ENCODE measurements at places on chromosomes 4 and X. TPM values are rescaled to one million over a fixed set of nuclear protein-coding genes. Genes with fewer than 3 reads are reported as not detected.

The GPC4 gene
- total RNA-seq, result 55.5 TPM

DNA sequence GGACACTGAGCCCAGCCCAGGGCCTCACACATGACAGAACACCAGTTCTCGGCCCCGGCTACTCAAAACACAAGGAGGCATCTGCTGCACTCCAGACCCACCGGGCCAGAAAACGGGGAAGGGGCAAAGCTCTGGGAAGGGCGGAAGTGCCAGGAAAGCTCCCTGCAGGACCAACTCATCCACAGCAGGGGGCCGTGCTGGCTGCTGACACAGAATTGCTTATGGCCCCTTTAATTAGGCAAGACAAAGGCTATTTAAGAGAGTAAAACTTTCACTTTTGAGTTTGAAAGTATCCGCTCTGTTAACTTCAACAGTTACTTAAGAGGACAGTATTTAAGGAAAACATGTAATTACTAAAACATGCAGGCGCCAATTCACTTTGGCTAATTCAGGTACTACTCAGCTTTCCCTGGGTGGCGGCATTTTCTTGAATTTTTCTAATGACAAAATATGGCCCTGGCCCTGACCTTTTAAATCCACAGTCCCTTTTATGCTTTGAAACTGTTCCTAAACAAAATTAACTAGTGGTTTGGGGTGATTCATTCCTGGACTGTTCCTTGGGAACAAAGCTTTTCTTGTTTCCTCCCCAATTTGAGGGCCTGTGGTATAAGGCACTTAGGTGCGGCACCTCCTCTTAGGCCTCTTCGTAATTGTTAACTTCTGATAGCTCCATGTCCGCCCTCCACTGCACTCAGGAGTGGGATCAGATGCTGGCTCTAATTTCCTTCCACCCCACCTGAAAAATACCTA, 40.4 kb downstream of the NSG1 start:
- no peak for DNase-seq

GRCh38 chr4:184328022-184328736, 110.5 kb upstream of the ENPP6 start:
- no peak for DNase-seq

- DNase-seq, result peak; percentile 98
Observed at GRCh38 chr4:54064317-54065111, at the start of gene CHIC2. CHIC2 (minus strand) TSS chr4:54064605; CDS start chr4:54064300, 305 bp downstream.

The ARR3 gene
- total RNA-seq, result not detected

DNA sequence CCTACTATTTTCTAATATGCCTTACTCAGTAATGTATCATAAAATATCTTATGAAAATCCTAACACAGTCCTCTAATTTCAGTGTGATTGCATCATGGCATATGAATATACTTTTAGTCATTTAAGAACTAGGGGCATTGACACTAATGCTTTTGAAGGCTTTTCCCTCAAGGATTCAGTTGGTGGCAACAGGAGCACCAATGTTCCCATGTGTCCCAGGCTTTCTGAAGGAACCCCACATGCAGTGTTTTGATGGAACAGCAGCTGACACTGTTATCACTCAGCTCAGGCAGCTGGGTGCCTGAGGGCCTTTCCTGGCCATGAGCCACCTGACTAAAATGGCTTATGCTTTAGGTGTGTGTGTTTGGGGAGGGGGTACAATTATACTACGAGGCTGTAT, 348.3 kb downstream of the ARHGAP24 start:
- DNase-seq, result no peak

DNA sequence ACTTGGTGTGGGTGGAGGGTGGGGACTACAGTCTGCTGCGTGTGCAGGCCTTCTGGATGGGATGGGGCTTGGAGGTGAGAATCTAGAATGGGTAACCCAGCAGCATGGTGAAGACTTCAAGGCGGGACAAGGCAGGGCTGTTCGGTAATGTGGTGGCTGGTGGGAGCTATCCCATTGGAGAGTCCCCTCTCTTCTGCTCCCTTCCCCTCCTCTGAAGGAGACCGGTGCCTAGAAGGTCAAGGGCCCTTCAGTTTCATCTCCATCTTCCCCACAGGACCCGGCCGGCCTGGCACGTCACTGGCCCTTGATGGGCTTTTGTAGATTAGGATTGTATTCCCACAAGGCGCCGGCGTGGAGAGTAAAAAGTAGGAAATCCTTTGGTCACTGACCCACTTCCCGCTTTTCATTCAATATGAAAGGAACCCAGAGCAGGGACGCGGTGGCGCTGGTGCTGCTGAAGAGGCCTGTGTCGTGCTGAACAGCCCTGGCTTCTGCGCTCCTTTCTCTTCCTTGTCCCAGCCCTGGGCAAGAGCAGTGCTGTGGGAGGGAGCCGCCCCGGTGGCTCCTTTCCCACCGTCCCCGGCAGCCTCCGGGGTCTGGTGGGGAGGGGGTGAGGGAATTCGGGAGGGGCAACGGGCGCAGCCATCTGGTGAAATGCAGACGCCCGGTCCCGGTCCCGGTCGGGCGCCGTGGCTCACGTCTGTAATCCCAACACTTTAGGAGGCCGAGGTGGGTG, 7.3 kb upstream of the HMGB3 start:
- no peak for DNase-seq

DNA sequence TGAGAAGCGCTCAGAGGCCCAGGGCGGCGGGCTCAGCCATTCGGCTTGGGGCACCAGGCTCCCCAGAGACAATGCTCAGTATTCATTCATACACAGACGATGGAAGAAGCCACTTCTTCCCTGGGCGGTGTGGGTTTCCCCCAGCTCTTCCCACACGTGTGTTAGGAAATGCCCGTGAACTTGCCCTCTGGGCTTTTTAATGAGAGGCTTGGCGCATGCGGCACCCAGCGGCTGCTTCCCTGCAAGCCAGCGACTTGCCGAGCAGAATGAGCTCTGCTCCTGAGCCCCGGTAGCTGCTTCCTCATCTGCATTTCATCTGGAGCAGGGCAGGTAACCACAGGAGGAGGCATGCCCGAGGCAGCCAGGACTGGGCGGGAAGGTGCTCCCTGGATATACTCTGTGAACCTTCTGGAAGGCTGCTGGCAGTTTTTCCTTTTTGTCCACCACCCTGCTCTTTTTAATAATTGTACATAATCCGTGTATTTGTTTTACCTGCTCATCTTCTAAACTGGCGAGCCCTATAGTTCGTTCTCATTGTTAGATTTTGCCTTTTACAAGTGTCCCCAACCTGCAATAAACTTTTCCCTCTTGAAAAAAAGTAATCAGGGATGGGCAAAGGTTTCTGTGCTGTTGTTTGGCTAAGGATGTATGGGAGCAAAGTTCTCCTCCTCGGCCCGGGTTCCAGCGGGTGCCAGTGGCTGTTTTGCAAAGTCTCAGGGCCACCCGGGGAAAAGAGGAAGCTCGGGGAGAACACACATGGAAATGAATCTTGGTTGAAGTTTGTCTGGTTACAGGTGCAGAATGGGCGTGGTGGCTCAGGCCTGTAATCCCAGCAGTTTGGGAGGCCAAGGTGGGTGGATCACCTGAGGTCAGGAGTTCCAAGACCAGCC, 178.8 kb downstream of the DCLK2 start:
- DNase-seq, result no peak

DNA sequence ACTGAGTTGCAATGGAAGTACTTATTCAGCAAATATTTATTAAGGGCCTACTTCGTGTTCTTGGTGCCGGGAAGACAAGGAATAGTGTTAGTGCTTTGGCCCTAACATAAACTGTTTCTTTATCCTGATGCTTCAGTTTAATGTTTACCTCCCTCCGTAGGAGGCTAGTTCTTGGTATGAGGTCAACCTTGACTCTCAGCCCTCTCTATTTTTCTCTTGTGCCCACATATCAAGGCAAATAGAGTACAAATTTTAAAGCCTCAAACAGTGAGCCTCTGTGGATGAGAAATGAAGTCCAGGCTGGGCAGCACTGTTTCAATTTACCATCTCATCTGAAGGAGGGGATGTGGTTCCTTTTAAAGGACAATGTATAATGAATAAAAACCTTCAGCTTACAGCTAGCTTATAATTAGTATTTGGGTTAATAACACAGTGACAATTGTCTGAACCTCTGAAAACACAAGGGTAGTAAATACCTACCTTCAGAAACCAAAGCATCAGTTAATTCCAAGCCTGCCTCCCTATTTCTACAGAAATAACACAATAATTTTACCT, 68.5 kb downstream of the SH3RF1 start:
- no peak for DNase-seq

The PARM1 gene
- 78.0 TPM for total RNA-seq

The SNCA gene
- 12.1 TPM for total RNA-seq

The TNIP3 gene
- total RNA-seq, result 2.3 TPM

GRCh38 chr4:151991001-151991883, 230.4 kb upstream of the GATB start:
- DNase-seq, result no peak

DNA sequence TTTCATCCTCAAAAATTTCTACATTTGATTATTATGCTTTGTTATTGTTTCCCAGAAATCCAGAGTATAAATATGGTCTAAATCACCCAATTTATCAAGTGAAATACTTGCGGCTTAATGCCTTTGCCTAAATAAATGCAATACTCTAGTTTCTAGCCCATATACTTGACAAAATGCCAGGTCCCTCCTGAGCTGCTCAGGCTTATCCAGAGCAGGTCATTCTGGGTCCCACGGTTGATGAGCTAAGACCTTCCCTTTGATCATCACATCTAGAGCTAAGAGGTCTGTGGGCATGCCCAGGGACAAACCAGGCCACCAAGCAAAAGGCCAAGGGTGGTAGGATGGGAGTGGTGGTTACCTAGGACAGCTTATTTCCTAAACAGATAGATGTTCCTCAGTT, 180.1 kb downstream of the SMIM20 start:
- DNase-seq, result no peak

The IL3RA gene
- 43.0 TPM for total RNA-seq

Data from upper lobe of right lung (tissue), 1 donor.